ENCODE measurements at places on chromosomes 7 and 10. TPM values are rescaled to one million over a fixed set of nuclear protein-coding genes. Genes with fewer than 3 reads are reported as not detected.

The OR2A42 gene
- total RNA-seq, result not detected

The TUBAL3 gene
- total RNA-seq, result 0.34 TPM

The C10orf67 gene
- total RNA-seq, result not detected

The C10orf62 gene
- not detected for total RNA-seq

The GSDME gene
- total RNA-seq, result 51.2 TPM

The GPRIN2 gene
- total RNA-seq, result 40.5 TPM

The CHAT gene
- total RNA-seq, result not detected

The MRLN gene
- not detected for total RNA-seq

The VWDE gene
- total RNA-seq, result 1.4 TPM

The CALN1 gene
- total RNA-seq, result not detected

The BUB3 gene
- total RNA-seq, result 164 TPM

The MYO1G gene
- 0.16 TPM for total RNA-seq

The ADCYAP1R1 gene
- total RNA-seq, result 0.02 TPM

The CLRN3 gene
- total RNA-seq, result not detected

The CPVL gene
- 0.29 TPM for total RNA-seq

The SPDYE2B gene
- not detected for total RNA-seq

The SLC18A3 gene
- not detected for total RNA-seq

The EIF4EBP2 gene
- 14.3 TPM for total RNA-seq

The DNAH11 gene
- 0.20 TPM for total RNA-seq

The CDHR1 gene
- total RNA-seq, result 0.14 TPM

The ASB4 gene
- 0.13 TPM for total RNA-seq

The TBL2 gene
- 51.3 TPM for total RNA-seq

The RBP4 gene
- 11.8 TPM for total RNA-seq

The LRWD1 gene
- 22.2 TPM for total RNA-seq

The GPR15LG gene
- not detected for total RNA-seq

The GBX1 gene
- total RNA-seq, result not detected

The TMEM184A gene
- total RNA-seq, result 11.2 TPM

The HABP2 gene
- total RNA-seq, result 0.10 TPM

The UPK3B gene
- 17.2 TPM for total RNA-seq

The SKIDA1 gene
- 0.85 TPM for total RNA-seq

The GARIN1A gene
- 0.34 TPM for total RNA-seq

The C1QL3 gene
- total RNA-seq, result not detected

The UBE2D1 gene
- total RNA-seq, result 12.4 TPM

The STEAP4 gene
- total RNA-seq, result 0.07 TPM

The HHEX gene
- total RNA-seq, result 12.7 TPM
